ENCODE measurements at places on chromosomes 1 and 21. TPM values are rescaled to one million over a fixed set of nuclear protein-coding genes. Genes with fewer than 3 reads are reported as not detected.

DNA sequence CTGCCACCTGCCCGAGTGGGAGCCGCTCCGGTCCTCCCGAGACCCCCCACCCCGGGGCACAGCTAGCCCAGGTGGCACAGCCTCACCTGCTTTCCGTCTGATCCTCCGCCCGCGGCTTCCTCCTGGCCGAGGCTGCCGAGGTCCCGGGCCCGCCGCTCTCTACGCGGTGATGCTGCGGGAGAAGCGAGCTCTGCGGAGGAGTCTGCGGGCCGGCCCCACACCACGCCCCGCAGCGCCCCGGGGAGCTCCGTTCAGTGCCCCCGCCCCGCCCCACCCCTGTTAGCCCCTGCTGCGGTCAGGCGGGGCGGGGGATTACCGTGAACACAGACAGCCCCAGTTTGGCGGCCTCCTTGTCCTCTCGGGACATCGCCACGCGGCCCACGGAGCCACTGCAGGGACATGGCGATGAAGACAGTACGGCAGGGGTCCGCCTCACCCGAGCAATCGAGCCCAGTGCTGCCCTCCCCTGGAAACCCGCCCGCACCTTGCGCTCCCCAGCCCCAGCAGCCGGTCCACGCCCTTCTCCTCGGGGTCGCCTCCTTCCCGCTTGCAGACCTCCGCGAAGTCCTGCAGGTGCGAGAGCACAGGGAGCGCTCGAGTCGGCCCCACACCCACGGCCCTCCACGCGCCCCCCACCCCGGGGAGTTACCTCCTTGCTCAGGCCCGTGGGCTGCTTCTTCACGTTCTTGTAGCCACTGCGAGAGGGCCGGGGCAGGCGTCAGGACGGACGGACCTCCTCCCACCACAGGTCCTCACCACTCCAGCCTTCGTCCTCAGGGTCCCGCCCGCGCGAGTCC is 933 bp downstream of the C1orf35 start:
- peaks cover 11% of the 10 kb centered on the region for H3K36me3 ChIP-seq
- peaks cover 15% of the 10 kb centered on the region for H3K4me1 ChIP-seq
- DNase-seq = peak; percentile 48
- H3K4me3 ChIP-seq = peak overlapping the region; percentile 95
- H3K27me3 ChIP-seq = no peaks in the 10 kb centered on the region

BSND gene
- total RNA-seq = not detected

ATAD3C gene
- 1.5 TPM for total RNA-seq

DNA sequence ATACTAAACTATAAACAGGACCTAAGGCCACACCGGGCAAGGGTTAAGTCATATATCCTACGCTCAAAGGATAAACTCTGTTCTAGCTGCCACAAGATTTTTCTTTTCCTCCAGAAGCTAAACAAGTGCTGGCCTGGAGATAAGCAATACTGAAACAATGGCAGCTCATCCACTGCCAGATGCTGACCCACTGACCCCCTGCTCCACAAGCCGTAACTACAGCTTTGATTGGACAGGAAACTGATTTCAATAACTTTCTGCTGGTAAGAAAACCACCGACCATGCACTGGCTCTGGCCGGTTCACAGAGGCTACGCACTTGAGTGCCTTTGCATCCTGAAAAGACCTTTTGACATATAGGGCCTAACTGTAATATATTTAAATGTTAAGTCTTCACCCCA is 51.3 kb upstream of the PLA2G2C start:
- no peaks in the 10 kb centered on the region for H3K27me3 ChIP-seq
- H3K4me1 ChIP-seq = no peaks in the 10 kb centered on the region
- no peak overlapping the region for H3K4me3 ChIP-seq
- DNase-seq = no peak

DNA sequence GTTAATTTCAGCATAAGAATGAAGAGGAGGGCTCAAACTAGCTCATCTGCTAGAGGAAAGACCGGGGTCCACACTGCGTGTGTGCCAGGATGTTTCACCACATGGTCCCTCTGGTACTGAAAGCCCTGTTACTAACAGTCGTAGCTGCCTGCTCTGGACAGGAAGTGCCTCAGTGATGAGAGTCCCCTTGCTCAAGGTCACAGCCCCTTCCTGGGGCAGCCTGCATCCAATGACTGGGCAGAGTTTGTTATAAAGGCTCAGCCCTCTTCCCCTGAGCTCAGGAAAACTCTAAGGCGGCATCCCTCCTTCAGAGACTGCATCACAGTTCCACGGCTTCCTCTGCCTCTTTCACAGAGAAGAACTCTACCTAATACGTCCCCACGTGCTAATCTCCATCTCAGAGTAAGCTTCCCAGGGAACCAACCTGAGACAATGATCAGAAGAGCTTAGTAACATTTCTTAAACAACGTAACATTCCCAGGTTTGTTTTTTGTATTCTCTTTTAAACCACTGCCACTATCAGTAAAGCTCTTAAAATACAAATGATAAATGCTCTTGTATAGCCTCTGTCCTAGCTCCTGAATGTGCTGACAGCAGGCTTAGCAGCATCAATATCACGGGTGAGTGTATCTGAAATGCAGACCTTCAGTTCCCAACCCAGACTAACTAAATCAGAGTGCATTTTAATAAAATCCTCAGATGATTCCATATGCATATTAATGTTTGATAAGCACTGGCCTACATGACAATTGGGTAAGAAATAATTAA is 38.0 kb upstream of the ATP1A1 start:
- no peak for DNase-seq
- peaks cover 28% of the 10 kb centered on the region for H3K4me1 ChIP-seq
- H3K36me3 ChIP-seq = no peaks in the 10 kb centered on the region
- no peak overlapping the region for H3K27ac ChIP-seq
- H3K27me3 ChIP-seq = no peaks in the 10 kb centered on the region

- H3K4me1 ChIP-seq = peaks cover 62% of the 10 kb centered on the region
- H3K4me3 ChIP-seq = no peak overlapping the region
- no peaks in the 10 kb centered on the region for H3K27me3 ChIP-seq
- no peak for DNase-seq
These were observed 6.6 kb upstream of the ADORA3 start for GRCh38 chr1:111509997-111510375.

- H3K4me1 ChIP-seq = peaks cover 6% of the 10 kb centered on the region
- H3K4me3 ChIP-seq = no peak overlapping the region
- no peak overlapping the region for H3K27ac ChIP-seq
- no peak for DNase-seq
These were observed 3.1 kb downstream of the GJA5 start for GRCh38 chr1:147757015-147757990.
